ENCODE measurements at places on chromosomes 6 and 20.

GRCh38 chr6:10419749-10420545 is 5.1 kb upstream of the TFAP2A start:
- peak; percentile 37 for DNase-seq

- no peak for DNase-seq
These were observed 177.1 kb downstream of the ZDHHC14 start for GRCh38 chr6:157558049-157558448.

DNA sequence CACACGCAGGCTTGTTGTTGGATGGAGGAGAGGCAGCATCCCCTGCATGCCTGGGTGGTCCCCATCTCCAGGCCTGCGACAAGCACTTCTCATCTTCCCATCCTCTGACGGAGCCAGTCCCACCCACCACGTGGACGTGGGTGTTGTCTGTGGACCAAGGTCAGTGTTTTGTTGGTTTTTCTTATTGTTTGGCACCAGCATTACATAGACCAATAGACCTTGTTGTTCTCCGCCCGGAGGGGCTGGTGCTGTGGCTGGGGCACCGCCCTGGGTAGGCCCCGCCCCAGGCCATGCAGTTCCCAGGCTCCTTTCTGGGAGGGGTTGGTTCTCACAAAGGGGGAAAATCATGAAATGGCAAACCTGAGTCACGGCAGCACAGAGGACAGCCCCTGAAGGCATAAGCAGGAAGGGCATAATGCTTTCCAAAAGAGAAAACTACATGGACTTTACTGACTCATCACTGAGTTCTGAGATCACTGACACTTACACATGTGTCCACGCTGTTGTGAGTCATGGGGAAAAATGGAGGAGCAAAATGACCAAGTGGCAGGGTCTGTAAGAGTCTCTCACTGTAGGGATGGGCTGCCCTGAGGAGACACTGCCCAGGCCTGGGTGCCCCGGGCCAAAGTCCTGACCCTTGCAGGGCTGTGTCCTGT is 90.8 kb downstream of the THBS2 start:
- no peak for DNase-seq

GRCh38 chr20:63529861-63530787 is 7.1 kb downstream of the PTK6 start:
- peak; percentile 12 for DNase-seq

- no peak for DNase-seq
These were observed 121.1 kb downstream of the SLC24A3 start for GRCh38 chr20:19333563-19333962.

DNA sequence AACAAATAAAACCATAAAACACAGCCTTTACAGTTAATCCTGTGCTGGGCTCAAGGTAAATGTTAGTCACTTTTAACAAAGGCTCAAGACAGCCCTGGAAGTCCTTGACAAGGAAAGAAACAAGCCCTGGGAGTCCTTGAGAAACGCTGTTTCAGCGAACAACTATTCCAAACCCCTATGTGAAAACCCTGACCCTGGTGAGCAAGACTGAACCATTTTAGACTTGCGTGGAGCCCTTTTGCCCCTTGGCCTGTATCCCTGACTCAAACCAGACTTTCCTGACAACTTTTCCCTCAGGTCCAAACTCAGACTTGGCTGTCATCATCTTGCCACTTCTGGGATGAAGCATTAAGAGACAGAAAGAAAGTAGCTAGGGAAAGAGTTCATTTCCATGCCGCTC is 180.4 kb downstream of the AIG1 start:
- no peak for DNase-seq

- DNase-seq: no peak
These were observed 43.9 kb downstream of the HLA-A start for GRCh38 chr6:29986179-29986781.

GRCh38 chr6:158662607-158662953 is 12.7 kb downstream of the SYTL3 start:
- DNase-seq: no peak

DNA sequence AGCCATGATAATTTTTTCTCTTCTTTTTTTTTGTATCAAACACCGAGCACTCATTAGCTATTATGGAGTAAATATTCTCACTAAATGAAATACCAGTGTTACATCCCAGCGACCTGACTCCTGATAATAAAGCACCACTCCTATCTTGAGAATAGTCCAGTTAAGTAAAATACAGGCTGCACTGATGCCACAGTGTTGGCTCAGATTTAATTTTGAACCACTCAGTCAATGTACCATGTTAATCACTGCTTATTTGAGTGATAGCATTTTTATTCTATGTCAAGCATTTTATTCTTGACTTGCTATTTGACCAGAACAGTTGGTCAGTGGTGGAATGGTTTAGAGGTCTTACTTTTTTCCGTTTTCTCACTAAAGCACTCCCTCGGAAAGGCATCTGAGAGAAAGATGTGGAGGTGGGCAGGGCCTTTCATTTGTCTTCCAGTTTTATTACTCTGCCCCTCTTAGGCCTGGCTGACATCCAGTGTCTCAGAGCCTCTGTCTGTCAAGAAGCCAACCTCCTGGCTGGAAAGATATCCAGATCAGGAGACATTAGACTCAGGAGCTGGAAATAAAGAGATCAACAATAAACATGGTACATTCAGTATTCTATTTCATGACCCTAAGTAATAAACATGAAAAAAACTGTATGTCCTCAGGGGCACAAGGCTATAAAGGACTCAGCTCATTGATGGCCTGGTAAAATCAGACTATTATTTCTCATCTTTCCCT is 457.8 kb downstream of the EPM2A start:
- no peak for DNase-seq

GRCh38 chr6:122853259-122853995 is 64.4 kb downstream of the SMPDL3A start:
- no peak for DNase-seq

- no peak for DNase-seq
These were observed 3.5 kb downstream of the TBPL1 start for GRCh38 chr6:133956416-133957049.

DNA sequence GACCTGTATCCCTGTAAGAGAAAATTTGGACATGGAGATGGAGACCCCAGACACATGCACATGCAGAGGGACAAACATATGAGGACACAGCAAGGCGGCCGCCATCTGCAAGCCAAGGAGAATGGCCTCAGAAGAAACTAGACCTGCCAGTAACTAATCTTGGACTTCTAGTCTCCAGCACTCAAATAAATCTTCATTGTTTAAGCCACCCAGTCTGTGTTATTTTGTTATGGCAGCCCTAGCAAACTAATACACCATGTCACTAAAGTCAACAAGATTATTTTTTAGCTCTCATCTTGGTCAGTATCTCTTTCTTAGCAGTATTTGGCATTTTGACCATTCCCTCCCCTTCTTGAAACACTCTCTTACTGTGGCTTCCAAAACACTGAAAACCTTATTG is 26.7 kb downstream of the LATS1 start:
- DNase-seq: no peak

- DNase-seq: no peak
These were observed 21.1 kb upstream of the TMEM181 start for GRCh38 chr6:158538741-158539140.

DNA sequence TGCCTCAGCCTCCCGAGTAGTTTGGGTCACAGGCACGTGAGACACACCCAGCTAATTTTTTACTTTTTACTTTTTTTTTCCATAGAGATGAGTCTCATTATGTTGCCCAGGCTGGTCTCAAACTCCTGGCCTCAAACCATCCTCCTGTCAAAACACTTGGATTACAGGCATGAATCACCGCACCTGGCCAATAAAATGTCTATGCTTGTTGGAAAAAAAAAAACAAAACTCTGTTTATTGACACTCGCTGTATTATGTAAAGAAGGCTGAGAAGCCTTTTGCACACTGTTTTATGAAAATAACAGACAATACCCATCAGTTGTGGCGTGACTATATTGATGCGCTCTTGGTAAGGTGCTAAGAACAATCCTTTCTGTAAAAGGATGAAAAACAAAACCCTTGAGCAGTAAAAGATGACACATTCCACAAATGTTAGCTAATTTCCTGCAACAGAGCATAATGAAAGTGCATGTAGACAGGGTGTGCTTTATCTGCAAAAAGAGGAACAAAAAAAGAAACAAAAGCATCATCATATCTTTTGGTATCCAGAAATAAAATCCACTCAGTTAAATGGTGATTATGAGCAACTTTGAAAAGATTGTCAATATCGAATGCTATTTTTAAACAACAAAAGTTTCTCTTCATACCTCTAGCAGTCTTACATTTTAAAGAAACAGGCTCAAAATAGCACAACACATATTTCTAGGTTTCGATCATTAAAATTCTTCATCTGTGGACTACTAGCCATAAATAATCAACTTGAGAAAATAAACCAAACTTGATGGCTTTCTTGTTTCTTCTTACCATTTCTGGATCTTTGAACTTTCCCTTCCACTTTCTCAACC is 108.3 kb upstream of the PHACTR1 start:
- DNase-seq: no peak

DNA sequence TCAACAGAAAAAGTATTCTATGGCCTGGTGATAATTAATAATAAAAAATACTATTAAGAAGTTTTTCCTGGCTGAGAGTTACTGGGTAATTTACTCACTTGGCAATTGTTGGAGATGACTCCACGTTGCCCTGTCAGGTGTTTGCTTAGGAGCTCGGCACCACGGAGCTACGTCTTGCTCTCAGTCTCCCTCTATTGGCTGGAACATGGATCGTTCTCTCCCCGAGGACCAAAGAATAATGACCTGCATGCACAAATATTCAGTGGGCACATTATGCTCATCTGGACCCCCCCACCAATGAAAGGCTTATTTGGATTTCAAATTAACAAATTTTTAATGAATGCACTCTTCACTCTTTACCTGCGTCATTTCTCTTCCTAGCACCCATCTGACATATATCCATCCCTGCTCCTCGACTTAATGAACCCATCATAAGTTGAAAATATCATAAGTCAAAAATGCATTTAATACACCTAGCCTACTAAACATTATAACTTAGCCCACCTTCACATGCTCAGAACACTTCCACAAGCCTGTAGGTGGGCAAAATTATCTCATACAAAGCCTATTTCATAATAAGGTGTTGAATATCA is 71.0 kb upstream of the CD83 start:
- DNase-seq: peak; percentile 24

DNA sequence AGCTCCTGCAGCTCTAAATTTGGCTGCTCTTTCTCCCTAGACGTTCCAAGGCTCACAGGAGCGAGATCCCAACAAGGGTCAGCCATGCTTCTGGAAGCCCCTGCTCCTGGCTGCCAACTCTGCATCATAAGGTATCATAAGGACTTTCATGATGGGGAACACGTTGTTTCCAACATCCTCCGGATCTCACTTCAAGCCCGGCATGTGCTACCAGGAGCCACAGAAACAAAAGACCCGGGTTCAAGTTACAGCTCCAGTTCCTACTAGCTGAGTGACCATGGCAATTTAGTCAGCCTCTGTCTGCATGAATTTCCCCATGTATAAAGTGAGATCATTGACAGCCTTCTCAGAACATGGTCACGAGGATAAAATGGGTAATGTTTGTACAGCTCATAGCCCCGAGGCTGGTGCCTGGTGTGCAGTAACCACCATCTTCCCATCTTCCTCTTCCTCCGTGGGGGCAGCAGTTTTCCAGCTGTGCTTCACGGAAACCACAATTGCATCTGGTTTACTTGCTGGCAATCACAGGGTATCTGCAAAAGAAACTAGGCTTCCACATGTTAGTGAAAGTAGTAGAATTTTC is 209.0 kb upstream of the ECI2 start:
- DNase-seq: no peak

GRCh38 chr6:144349690-144350527 is 64.8 kb downstream of the UTRN start:
- peak; percentile 42 for DNase-seq

- DNase-seq: no peak
These were observed 111.9 kb downstream of the ARMC2 start for GRCh38 chr6:108959972-108960582.
